Anterior cingulate cortex (tissue), 58 donors: ENCODE measurements at places on chromosomes 2 and 18.

- DNase-seq = no peak
These were observed 379.3 kb upstream of the PKDCC start for GRCh38 chr2:41668529-41668928.

GRCh38 chr2:31132786-31133185 is 5.5 kb downstream of the GALNT14 start:
- no peak for DNase-seq

DNA sequence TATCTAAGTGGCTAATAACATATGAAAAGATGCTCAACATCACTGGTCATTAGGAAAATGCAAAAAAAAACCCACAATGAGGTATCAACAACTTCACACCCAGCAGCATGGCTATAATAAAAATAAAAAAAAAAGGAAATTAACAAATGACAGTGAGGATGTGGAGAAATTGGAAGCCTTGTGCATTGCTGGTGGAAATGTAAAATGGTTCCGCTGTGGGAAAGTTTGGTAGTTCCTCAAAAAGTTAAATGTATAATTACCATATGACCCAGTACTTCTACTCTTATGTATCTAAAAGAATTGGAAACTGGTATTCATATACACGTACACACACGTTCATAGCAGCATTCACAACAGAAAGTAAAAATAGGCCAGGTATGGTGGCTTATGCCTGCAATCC is 15.5 kb upstream of the CACNB4 start:
- DNase-seq = no peak

- DNase-seq = no peak
These were observed 31.0 kb downstream of the COA5 start for GRCh38 chr2:98577313-98577712.

GRCh38 chr2:156385242-156385641 is 50.9 kb upstream of the GPD2 start:
- no peak for DNase-seq

GRCh38 chr18:32427084-32427900 is 43.4 kb downstream of the GAREM1 start:
- no peak for DNase-seq

- no peak for DNase-seq
These were observed 81.2 kb downstream of the GBX2 start for GRCh38 chr2:236086971-236087465.

GRCh38 chr2:68692511-68692910 is 42.1 kb upstream of the ARHGAP25 start:
- DNase-seq = no peak

GRCh38 chr18:12485479-12486105 is 77.9 kb downstream of the PRELID3A start:
- DNase-seq = no peak

GRCh38 chr2:8514796-8515758 is 166.8 kb upstream of the ID2 start:
- no peak for DNase-seq

GRCh38 chr2:105821428-105822125 is 76.9 kb downstream of the NCK2 start:
- no peak for DNase-seq

DNA sequence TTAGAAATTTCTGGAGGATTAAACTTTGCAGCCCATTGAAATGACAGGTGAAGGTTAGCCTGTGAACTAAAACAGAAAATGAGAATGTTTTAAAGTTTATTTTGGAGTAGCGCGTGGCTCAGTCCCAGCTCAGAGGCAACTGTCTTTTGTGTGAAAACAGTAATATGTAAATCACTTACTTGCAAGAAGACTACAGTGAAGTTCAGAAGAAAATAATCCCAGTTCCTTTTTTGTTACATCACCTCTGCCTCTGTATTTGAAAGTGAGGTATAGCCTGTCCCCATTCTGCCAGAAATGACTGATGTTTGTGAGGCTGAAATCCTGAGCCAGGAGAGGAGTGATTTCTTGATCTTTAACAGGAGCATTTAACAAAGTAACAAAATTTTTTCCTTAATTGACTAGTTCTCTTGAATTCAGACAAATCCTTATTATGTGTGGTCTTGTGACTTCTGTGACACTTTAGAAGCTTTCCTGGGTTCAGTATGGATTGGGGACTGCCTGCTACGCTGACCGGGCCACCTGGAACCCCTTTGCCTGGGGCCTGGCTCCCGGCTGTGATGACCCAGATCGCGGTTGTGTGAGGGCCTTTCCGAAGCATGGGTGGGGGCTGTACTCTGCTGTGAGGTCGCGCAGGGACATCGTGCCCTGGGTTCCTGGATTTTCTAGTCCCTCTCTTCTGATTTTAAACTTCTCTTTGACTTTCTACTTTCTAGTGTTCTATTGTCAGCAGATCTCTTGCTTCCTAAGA is 24.3 kb downstream of the TRAPPC12 start:
- DNase-seq = no peak

- no peak for DNase-seq
These were observed 52.0 kb downstream of the FECH start for GRCh38 chr18:57534511-57534909.

GRCh38 chr2:159650574-159650973 is 34.2 kb upstream of the BAZ2B start:
- no peak for DNase-seq

GRCh38 chr2:30958193-30958917 is 151.1 kb upstream of the CAPN13 start:
- no peak for DNase-seq

DNA sequence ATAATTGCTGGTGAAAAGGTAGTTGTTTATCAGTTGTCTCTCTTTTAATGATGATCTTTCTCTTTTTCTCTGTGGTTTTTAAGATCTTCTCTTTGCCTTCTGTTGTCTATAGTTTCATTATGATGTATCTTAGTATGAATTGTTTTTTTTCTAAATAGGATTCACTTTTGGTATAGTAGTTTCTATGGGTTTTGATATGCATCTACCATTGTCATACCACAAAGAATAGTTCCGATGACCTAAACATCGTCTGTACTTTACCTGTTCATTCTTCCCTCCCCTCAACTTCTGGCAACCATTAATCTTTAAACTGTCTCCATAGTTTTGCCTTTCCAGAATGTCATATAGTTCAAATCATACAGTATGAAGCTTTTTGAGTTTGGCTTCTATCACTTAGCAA is 19.6 kb downstream of the RDH14 start:
- no peak for DNase-seq

- no peak for DNase-seq
These were observed 87.3 kb downstream of the INHBB start for GRCh38 chr2:120432976-120433815.
